ENCODE measurements at places on chromosomes 3 and 15. TPM values are rescaled to one million over a fixed set of nuclear protein-coding genes. Genes with fewer than 3 reads are reported as not detected.

Gene DNAH1
- 7.5 TPM for total RNA-seq

Gene SERPINI2
- total RNA-seq, result not detected

Gene C2CD4A
- not detected for total RNA-seq

Gene CYP8B1
- total RNA-seq, result not detected

Data from breast epithelium (tissue), 4 donors.